Fibroblast of upper back skin (primary cell): ENCODE measurements at places on chromosomes 11 and 22.

- no peak for DNase-seq
Observed at GRCh38 chr11:12717851-12718291, 43.6 kb downstream of the TEAD1 start.

DNA sequence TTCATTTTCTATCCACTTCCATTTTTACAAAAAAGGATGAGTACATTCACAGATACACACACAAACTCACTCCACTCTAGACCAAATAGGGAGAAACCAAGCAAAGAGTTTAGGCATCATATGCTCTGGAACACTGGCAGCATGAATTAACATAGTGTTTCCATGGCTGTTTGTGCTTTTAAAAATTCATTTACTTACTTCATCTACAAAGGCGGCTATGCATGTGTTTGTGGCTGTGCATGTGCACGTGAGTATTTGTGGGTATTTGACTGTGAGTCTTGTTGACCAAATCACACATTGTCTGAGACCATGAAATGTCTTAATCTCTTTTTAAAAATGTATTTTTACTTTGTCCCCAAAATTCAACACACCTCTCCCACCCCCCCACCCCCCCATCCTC, 203.0 kb upstream of the SESN3 start:
- no peak for DNase-seq

GRCh38 chr11:66985508-66986177, 10.5 kb downstream of the C11orf86 start:
- no peak for DNase-seq

- no peak for DNase-seq
Observed at GRCh38 chr22:23495614-23496444, 84.3 kb downstream of the IGLL1 start.

- no peak for DNase-seq
Observed at GRCh38 chr11:114845766-114846415, 167.6 kb downstream of the NXPE2 start.

- DNase-seq: peak; percentile 66
Observed at GRCh38 chr11:12922980-12923507, 86.1 kb upstream of the RASSF10 start.

- DNase-seq: peak; percentile 42
Observed at GRCh38 chr11:123719452-123719851, 22.0 kb downstream of the ZNF202 start.

- no peak for DNase-seq
Observed at GRCh38 chr22:32270641-32271369, 15.7 kb upstream of the SLC5A4 start.

- no peak for DNase-seq
Observed at GRCh38 chr11:120714438-120714837, 202.9 kb downstream of the GRIK4 start.

- DNase-seq: no peak
Observed at GRCh38 chr11:72885749-72886609, 71.8 kb downstream of the ATG16L2 start.

GRCh38 chr22:50010676-50011446, 1.7 kb downstream of the IL17REL start:
- no peak for DNase-seq

GRCh38 chr11:63892228-63892627, 24.7 kb downstream of the RCOR2 start:
- DNase-seq: peak; percentile 44

- DNase-seq: peak; percentile 12
Observed at GRCh38 chr11:13644997-13645687, 23.3 kb upstream of the FAR1 start.

DNA sequence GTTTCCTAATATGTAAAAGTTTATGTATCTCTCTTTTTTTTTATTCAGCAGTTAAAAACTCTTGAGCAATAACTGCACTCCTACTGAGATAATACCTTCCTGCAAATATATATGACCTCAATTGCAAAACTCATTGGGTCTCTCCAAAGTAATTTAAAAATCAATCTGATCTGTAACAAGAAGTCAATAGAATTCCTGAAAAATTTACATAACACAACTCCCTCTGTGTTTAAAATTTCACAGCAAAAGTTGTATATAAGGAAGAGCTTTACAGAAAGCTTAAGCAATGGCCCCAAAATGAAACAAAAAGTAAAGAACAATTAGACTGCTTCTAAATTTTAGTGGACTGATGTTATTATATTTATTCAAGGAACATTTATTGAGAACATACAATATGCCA, 313.4 kb downstream of the DLG2 start:
- no peak for DNase-seq

DNA sequence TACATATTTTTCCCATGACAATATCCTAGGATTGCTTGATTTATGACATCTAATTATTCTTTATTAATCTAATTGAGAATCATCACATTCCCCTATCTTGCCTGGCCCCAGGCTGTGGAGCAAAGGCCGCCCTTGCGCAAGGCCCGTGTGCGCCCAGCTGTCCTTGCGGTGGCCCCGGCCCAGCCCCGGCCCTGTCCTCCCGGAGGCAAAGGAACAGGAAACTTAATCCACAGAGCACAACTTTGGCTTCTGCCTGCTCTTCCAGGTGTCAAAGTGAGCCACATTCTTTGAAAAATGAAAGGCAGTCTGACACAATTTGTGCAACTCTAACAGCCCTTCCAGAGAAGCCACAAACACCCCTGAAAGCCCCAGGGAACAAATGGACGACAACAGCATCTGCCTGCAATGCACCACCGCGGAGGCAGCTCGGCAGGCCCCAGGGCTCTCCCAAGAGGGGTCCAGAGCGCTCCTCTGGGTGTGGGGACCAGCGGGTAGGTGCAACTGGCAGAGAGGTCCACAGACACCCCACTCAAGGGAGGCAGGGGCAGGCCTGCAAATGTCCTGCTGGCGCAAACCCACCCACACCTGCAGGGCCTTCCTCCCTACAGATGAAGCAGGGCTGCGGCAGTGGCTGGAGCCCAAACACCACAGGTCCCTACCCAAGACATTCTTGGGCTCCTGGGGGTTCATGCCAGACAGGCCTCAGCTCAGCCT, 30.3 kb downstream of the GNB1L start:
- no peak for DNase-seq

- peak; percentile 83 for DNase-seq
Observed at GRCh38 chr11:88016392-88017170, 158.7 kb downstream of the RAB38 start.

DNA sequence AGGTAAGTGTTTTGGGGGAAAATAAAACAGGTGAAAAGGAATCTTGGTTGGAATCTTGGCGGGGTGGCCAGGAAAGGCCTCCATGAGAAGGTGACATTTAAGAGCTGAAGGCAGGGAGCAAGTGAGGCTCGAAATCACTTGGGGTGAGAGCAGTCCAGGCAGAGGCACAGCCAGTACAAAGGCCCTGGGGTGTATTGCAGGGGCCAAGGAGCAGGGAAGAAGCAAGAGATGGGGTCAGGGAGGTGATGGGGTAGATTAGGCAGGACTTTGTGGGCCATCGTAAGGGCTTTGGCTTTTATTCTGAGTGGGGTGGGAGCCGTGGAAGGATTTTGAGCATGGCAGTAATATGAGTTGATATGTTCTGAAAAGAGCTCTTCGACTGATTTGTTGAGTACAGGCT, 551.1 kb downstream of the MN1 start:
- no peak for DNase-seq

DNA sequence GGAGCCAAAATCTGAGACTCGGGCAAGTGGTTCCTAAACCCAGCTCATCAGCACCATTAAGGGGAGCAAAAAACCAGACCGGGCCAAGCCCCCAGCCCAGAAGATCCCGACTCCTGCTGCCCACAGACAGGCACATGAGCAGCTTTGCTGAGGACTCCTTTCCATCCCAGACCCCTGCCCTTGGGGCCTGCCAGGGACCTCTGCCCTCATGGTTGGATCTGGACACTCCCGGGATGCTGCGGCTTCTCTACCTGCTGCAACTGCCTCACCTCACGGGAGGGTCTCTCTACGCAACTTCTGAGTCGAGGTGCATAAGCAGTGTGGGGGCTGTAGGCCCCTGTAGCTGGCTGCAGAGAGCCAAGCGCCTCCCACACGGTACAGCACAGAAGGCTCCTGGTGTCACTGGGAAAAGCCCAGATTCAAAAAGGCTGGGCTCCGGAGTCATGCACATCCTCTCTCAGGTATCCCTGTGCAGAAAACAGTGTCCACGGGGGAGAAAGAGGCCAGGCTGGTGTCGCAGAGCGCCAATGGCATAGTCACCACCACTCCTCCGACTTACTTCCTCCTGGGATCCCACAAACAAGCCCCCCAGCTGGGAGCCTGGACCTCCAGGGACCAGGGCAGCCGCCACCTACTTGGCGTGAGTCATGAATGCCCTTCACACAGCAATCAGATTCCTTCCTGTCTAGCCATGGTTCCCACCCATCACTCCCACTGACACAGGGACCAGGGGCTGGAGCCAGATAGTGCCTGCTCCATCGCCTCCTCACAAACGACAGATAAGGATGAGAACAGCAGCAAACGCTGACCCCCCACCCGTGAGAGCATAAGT, 122.1 kb downstream of the BCR start:
- DNase-seq: no peak

- peak; percentile 44 for DNase-seq
Observed at GRCh38 chr11:79439410-79439885, 1.4 kb downstream of the TENM4 start.

DNA sequence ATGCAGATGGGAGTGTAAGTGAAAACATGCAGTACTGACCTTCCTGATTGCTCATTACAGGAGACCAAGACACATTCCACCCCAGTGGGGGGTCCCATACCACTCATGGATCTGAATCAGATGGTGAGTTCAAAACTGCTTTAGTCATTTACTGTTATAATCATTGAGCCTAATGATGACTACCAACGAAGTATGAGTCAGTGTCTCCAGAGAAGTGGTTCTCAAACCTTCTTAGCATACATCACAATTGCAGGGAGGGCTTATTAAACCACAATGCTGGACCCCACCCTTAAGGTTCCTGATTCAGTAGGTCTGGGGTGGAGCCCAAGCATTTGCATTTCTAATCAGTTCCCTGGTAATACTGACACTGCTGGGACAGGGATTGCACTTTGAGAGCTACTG, 75.8 kb downstream of the CD44 start:
- peak; percentile 100 for DNase-seq

GRCh38 chr11:3905080-3905953, 49.9 kb downstream of the STIM1 start:
- peak; percentile 79 for DNase-seq

- DNase-seq: peak; percentile 83
Observed at GRCh38 chr11:122230385-122230755, 114.4 kb upstream of the BLID start.

GRCh38 chr11:33891714-33892327, at the start of gene LMO2:
Gene LMO2 (minus strand): TSS chr11:33892076. CDS start chr11:33869716, 22,360 bp downstream.
- DNase-seq: no peak

DNA sequence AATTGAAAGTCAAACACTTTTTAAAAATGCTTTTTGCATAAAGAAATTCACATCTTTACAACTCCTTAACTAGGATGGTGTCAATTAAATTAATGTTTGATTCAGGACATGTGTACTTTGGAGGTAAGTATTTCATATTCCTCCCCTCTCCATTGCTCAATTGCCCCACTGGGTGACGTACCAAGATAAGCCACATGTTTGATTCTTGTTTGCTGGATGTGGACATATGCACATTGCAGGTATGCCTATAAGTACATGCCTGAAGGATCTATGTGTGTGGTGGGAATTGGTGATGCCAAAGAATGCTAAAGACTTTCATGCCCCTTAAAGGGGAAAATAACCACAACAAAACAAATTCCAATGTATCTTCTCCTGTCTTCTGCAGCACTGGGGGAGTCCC, 5.8 kb downstream of the CD44 start:
- DNase-seq: peak; percentile 66

DNA sequence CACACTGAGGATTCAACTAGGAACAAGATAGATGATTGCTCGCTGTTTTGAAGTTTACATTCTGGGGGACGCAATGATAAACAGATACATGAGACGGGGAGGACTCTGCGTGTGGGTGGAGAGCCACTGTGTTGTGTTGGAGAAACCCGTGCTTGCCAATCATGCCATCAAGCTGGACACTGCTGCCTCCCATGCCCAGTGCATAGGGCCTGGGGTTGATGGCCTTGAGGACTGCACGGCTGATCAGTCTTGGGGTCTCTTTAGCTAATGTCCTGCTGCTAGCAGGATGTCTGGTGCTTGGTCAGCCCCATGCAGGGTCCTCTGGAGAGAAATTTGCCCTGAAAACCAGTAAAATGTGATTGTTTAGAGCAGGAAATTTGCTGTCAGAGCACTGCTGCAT, 221.2 kb upstream of the B3GAT1 start:
- DNase-seq: no peak

GRCh38 chr11:2697866-2698265, 1.9 kb downstream of the KCNQ1OT1 start:
- DNase-seq: no peak

DNA sequence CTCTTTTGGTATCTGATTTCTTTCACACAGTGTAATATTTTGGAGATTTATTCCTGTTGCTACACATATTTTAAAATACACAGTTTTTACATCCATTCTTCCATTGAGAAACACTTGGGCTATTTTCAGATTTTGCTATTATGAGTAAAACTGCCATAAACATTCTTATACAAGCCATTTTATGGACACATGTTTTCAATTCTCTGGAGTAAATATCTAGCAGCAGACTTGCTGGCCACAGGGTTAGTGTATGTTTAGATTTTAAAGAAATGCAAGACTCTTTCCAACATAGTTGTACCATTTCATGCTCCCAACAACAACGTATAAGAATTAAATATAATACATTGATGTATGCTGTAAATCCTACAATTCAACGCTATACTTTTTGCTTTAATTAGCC, 360.8 kb upstream of the PITPNB start:
- DNase-seq: peak; percentile 41

DNA sequence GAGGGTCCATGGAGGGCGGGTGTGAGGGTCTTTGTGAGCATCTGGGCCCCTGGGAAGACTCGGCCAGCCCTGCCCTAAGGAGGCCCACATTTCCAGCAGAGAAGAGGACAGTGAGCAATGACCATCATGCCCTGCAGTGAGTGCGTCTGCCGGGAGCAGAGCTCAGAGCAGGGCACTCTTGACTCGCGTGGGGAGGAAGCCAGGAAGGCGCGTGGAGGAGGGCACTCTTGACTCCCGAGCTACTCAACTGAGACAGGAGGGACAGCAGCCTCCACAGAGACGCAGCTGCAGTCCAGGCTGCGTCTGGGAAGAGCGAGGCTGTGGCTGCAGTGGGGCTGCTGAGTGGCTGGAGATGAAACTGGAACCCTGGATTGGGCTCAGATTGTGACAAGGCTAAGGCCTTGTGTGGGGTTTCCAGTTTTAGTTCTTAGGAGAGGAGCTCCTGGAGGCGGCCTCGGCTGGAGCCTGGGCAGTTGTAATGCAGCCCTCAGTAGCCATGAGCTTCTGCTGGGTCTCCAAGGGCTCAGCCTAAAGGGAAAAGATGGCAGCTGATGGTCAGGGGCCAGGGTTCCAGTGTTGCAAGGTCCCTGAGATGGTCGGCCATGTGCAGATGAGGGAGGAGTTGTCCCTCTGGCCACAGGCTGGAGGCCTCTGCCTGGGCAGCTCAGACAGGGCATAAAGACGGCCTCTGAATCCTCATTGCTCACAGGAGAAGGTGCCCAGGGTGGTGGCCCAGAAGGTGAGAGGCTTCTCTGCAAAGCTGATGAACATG, 264.7 kb upstream of the B3GAT1 start:
- no peak for DNase-seq

- no peak for DNase-seq
Observed at GRCh38 chr22:30926706-30927105, 41.9 kb downstream of the MORC2 start.
